ENCODE measurements at places on chromosomes 6 and 20. TPM values are rescaled to one million over a fixed set of nuclear protein-coding genes. Genes with fewer than 3 reads are reported as not detected.

- no peak for DNase-seq
Measured at GRCh38 chr20:51347831-51348230, 194.7 kb downstream of the NFATC2 start.

DNA sequence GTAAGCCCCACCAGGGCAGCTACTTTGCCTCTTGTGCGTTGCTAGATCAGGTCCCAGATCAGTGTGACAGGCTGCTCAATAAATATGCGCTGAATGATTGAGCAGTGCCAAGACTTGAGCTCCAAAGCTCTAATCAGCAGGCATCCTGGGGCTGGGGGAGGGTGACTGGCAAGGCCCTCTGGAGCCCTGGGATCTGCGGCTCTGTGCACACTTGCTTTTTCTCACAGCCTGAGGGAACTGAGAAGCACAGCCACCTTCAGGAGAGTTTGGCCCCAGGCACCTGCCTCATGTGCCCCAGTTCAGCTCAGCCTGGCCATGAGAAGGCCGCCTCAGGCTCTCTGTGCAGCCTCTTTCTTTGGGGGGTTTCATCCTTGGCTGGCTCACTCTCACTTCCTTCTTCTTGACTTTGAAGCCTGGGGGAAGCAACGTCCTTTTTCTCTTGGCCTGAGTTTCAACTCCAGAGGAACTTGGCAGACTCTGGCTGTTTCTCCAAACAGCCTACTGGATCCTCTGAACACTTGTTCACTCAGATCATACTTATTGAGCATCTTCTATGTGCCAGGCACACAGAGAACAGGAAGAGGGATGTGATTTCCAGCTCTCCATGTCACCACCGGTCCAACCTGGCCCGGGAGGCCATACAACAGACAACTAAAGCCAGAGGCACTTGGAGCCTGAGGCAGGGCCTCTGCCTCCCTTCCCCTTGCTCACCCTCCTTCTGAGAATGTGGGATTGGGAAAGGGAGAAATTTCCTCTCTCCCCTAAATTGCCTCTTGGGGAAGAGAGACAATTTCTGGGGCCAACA, 114.0 kb downstream of the VEGFA start:
- DNase-seq: no peak

GRCh38 chr6:169243661-169244060, 10.0 kb downstream of the THBS2 start:
- no peak for DNase-seq

GRCh38 chr20:36275441-36276189, 30.5 kb upstream of the DLGAP4 start:
- peak; percentile 71 for DNase-seq

DNA sequence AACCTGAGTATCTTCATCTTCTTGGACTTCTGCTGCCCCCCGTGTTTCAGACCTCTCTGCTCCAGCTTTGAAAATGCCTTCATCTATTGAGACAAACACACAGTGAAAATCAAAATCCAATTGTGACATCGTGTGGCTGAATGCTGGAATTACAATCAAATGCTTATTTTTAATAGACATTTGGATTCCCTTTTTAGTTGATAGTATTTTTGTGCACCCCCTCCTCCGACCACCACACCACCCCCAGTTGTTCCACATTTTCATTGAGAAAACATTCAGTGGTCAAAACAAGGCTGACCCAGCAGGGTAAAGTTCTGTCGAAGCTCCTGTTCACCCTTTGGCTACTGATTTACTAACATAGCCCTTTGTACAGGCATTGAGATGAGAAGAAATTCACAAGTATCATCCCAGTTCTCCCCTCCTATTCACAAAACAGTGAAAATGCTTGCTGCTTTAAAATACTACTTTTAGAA, 79.0 kb downstream of the NRSN1 start:
- no peak for DNase-seq

DNA sequence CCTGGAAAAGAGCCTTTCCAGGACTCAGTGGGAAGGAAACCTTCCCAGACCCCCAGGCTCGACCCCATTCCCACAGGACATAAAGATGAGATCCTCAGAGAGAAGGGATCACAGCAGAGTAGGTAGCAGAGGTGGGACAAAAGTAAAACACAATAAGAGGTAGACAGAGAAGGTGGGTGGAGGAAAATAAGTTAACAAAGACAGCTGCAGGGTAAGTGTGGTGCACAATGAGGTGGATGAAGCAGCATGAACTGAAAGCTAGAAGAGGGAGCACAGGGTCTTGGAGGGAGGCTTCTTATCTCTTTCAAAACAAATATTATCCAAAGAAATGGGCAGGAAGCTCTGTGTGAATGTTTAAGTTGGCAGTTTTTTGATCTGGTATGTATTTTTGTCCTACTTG, 14.0 kb upstream of the MAP7 start:
- DNase-seq: no peak

HLA-DQB1 gene
- total RNA-seq: 21.5 TPM

DNA sequence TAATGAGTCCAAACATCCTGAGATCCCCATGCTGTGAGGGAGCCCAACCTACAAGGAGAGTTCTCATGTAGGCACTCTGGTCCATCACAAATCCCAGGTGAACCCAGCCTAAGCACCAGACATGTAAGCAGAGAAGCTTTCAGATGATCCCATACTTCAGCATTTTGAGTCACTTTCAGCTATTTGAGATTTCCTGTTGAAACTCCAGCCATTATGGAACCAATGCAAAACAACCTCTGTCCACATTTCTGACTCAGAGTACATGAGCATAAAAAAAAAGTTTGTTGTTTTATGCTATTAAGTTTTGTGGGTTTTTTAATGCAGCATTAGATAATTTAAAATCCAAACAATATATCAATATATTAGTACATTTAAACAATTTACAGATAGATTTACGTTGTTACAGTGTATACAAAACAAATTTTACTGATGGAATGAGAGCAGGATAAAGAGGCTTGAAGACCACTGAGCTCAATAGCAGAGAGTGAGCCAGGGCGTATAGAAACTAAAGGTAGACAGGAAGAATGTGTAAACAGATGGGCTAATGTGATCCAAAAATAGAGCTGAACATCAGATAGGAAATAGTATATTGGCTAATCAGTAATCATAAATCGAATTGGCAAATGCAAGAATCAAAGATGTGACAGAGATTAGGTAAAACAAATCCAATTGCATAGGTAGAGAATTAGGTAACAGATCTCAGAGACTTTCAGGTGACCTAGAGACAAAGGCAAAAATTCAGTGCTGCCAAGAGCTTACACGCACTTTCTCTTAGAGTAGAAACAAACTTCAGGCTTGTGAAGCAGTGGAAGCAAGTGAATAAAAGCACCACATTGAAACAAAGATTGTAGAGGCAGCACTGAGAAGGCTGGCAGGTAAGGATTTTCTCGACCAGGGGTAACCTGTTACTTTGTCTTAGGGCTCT, 36.2 kb upstream of the PLCB1 start:
- no peak for DNase-seq

DNA sequence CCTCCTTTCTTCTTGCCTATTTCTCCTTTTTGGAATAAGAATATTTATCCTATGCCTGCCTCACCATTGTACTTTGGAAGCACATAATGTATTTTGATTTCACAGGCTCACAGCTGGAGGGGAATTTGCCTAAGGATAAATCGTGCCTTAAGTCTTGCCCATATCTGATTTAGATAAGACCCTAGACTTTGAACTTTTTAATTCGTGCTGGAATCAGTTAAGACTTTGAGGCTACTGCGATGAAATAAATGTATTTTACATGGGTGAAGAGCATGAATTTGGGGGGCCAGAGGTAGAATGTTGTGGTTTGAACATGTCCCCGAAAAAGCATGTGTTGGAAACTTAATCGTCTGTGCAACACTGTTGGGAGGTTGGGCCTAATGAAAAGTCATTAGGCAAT, 648.8 kb downstream of the EPHA7 start:
- DNase-seq: no peak

- DNase-seq: no peak
Measured at GRCh38 chr20:61173961-61174725, 77.9 kb upstream of the CDH4 start.

- DNase-seq: peak; percentile 77
Measured at GRCh38 chr6:170176136-170176897, 114.6 kb downstream of the DLL1 start.

GRCh38 chr6:1615151-1615852, 5.6 kb downstream of the FOXC1 start:
- DNase-seq: no peak

- DNase-seq: no peak
Measured at GRCh38 chr6:135344526-135344925, 153.0 kb downstream of the AHI1 start.

DNA sequence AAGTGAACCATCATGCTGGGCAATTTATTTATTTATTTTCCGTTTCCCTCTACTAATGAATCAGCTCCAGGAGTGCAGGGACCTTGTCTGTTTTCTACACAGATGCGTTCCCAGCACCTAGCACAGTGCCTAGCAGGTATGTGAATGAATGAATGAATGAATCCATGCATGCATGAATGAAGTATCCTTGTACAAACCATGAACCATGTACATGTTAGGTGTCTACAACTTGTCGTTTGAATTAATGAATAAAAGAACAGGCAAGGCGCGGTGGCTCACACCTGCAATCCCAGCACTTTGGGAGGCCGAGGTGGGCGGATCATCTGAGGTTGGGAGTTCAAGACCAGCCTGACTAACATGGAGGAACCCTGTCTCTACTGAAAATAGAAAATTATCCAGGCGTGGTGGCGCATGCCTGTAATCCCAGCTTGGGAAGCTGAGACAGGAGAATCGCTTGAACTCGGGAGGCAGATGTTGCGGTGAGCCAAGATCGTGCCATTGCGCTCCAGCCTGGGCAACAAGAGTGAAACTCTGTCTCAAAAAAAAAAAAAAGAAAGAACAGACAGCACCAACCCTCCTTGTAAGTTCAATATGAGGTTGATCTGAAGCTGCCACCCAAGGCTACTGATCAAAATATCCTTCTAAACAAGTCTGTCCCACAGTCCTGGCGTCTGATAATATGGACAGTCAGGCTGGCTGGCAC, 27.3 kb upstream of the SLC9A8 start:
- no peak for DNase-seq

GRCh38 chr20:48623176-48623905, 204.5 kb downstream of the PREX1 start:
- DNase-seq: no peak

POLR1H gene
- total RNA-seq: 21.1 TPM

HLA-DRA gene
- 174 TPM for total RNA-seq

DNA sequence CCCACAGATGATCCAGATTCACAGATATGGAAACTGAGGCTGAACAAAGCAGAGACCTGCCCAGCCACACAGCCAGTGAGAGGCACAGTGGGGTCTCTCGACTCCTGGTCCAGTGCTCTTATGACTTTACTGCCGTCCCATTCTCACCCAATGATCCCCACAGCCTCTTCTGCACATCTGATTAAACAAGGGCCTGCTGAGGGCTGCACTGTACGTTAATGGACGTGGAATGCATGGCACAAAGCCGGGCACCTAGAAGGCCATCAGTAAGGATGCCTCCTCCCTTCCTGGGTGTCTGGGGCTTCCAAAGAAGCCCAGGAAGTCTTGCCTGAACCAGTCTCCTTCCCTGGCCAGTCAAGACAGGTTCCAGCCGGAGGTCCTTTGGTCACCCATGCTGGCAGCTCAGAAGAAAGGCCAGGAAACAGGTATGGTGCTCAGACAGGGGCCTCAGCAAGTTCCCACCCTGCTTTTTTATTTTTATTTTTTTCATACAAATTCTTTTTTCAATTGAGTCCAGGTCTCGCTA, 3.8 kb downstream of the TFEB start:
- no peak for DNase-seq

DNA sequence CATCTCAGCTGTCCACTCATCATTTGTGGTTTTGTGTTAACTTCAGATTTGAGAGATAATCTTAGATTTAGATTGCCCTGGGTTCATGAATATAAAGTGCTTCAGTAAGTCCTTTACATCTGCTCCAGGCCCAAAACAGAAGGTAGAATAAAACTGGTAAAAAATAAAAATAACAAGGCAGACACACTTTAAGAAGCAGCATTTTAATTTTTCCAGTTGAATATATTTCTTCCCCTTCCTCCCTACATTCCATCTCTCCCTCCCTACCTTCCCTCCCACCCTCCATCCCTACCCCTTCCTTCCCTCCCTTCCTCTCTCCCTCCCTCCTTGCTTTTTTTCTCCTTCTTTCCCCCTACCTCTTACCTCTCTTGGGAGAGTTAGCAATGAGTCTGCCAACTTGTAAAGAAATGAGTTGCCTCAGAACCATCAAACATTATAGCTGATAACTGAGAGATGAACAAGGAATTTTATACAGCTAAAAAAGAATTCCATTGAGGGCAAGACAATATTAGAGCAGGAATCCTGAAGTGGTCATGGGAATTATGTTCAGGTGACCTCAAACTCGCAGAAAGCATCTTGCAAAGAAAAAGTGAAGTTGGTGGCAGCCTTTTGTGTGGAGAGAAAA, 145.0 kb upstream of the SOX4 start:
- DNase-seq: no peak

DNA sequence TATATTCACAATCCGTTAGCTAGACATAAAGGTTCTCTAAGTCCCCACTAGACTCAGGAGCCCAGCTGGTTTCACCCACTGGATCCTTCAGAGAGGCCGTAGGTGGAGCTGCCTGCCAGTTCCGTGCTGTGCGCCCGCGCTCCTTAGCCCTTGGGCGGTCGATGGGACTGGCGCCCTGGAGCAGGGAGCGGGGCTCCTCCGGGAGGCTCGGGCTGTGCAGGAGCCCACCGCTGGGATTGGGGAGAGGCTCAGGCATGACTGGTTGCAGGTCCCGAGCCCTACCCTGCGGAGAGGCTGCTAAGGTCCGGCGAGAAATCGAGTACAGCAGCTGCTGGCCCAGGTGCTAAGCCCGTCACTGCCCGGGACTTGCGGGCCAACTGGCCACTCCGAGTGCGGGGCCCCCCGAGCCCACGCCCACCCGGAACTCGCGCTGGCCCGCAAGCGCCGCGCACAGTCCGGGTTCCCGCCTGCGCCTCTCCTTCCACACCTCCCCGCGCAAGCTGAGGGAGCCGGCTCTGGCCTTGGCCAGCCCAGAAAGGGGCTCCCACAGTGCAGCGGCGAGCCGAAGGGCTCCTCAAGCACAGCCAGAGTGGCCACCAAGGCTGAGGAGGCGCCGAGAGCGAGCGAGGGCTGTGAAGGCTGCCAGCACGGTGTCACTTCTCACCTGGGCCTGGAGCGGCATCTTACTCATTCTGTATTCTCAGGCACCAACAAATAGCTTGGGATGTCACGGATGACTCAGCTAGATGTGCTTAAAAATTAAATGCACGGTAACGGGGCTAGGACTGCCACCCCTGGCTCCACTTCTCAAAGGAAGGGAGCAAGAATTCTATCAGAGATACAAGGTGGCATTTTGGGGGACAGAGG, 44.1 kb downstream of the IRF4 start:
- no peak for DNase-seq

STMND1 gene
- total RNA-seq: not detected

GRCh38 chr20:54193817-54194216, 14.1 kb upstream of the PFDN4 start:
- no peak for DNase-seq

All from mesenteric fat pad (tissue), 1 donor.